Heart right ventricle (tissue), 16 donors: ENCODE measurements at places on chromosomes 16 and 17. TPM values are rescaled to one million over a fixed set of nuclear protein-coding genes. Genes with fewer than 3 reads are reported as not detected.

GRCh38 chr17:55540414-55541091 lies 29.3 kb upstream of the SMIM36 start:
- no peak overlapping the region for H3K4me3 ChIP-seq
- H3K27ac ChIP-seq: no peak overlapping the region
- no peaks in the 10 kb centered on the region for H3K4me1 ChIP-seq
- peaks cover 3% of the 10 kb centered on the region for H3K27me3 ChIP-seq
- DNase-seq: no peak
- H3K36me3 ChIP-seq: no peaks in the 10 kb centered on the region

DNA sequence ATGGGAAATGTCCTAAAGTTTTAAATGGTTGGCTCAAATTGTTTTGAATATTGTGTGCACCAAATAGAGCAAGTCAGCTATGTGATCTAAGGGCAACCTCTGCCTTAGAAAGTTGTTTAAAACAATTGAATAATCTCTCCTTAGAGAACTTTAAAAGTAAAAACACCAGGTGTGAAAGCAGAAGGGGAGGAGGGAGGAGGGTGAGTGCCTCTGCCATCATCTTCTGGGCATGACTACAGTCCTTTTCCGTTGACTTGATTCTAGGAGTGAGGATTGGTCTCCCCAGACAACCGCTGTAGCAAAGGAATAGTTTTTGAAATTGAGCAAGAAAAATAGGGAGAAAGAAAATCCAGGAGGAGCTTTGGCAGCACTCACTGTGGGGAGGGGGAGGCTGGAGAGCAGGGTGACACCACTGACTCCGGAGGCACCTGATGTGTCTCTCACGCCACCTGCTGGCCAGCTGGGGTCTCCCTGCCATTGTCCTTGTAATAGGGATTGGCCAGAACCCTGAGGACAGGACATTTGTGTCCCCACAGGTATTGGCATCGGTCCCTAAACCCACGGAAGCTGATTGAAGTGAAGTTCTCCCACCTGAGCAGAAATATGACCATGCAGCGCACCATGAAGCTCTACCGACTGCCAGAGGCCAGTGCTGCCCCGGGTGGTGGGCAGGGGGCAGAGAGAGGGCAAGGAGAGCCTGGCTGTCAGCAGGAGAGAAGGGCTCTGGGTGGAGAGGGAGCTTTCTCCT lies 33.3 kb downstream of the PLCD3 start:
- no peaks in the 10 kb centered on the region for H3K27me3 ChIP-seq
- H3K36me3 ChIP-seq: peaks cover 100% of the 10 kb centered on the region
- peak overlapping the region; percentile 20 for H3K27ac ChIP-seq
- peaks cover 55% of the 10 kb centered on the region for H3K4me1 ChIP-seq
- no peak overlapping the region for H3K4me3 ChIP-seq
- peak; percentile 87 for DNase-seq

DNA sequence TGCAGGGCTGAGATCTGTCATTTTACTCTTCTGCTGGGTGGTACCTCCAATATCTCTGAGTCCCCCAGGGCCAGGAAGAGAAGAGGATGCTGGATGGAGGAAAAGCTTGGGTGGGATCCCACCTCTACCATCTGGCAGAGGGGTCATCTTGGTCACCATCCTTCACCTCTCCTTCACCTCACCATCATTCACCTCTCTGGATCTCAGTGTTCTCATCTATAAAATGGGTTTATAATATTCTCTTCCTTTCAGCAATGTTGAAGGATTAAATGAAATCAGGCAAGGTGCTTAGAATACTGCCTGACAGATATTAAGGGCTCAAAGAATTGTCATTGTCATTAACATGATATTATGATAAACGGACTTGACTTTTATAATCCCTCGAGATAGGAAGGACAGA lies 195.8 kb downstream of the SNX29 start:
- no peaks in the 10 kb centered on the region for H3K27me3 ChIP-seq
- no peaks in the 10 kb centered on the region for H3K36me3 ChIP-seq
- no peak overlapping the region for H3K27ac ChIP-seq
- peaks cover 14% of the 10 kb centered on the region for H3K4me1 ChIP-seq
- no peak for DNase-seq
- H3K4me3 ChIP-seq: no peak overlapping the region

DNA sequence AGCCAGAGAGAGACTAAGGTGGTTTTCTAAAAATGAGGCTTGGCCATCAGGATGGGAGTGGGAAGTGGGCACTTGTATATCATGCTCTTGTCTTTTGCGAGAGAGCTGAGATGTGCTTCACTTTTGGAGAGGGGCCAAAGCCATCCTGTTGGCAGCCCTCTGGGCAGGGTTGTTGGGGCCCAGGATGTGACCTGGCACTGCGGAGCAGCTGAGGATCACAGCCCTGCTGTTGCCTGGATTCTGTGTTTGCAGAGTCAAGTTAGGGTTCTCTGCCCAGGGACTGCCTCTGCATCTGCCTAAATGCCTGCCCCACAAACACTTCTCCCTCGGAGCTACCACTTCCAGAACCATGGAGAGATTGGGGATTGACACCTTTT lies 71.2 kb downstream of the PLD6 start:
- no peak overlapping the region for H3K4me3 ChIP-seq
- DNase-seq: peak; percentile 33
- H3K27me3 ChIP-seq: no peaks in the 10 kb centered on the region
- H3K4me1 ChIP-seq: peaks cover 19% of the 10 kb centered on the region

DNA sequence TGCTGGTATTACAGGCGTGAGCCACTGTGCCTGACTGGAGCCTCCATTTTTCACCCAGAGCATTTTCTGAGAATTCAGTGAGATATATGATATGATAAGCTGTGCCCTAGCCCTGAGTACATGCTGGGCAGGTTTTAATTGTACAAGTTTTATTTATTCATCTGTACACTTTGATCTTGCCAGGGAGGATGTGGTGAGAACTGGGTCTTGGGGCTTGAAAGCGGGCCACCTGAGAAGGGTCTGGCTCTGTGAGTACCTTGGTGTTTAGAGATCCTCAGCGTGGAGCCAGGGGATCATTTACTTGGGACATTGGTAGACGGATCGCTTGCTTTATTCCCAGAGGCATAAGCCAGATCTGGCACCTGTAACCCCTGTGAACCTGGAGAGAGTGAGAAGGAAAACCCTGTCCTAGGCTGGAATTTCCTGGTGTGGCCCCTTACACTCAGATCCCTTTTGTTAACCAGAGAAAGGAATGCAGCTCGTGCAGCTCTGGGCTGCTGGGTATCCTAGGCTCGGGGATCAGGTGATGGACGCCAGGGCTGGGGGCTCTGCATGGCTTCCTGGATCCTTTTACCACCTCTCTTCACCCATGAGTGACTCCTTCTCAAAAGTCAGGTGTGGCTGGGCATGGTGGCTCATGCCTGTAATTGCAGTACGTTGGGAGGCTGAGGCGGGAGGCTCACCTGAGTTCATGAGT lies 91.9 kb downstream of the ABCC1 start:
- H3K4me1 ChIP-seq: peaks cover 20% of the 10 kb centered on the region
- no peaks in the 10 kb centered on the region for H3K27me3 ChIP-seq
- no peaks in the 10 kb centered on the region for H3K36me3 ChIP-seq
- no peak overlapping the region for H3K4me3 ChIP-seq
- peak overlapping the region; percentile 20 for H3K27ac ChIP-seq
- DNase-seq: no peak

DNA sequence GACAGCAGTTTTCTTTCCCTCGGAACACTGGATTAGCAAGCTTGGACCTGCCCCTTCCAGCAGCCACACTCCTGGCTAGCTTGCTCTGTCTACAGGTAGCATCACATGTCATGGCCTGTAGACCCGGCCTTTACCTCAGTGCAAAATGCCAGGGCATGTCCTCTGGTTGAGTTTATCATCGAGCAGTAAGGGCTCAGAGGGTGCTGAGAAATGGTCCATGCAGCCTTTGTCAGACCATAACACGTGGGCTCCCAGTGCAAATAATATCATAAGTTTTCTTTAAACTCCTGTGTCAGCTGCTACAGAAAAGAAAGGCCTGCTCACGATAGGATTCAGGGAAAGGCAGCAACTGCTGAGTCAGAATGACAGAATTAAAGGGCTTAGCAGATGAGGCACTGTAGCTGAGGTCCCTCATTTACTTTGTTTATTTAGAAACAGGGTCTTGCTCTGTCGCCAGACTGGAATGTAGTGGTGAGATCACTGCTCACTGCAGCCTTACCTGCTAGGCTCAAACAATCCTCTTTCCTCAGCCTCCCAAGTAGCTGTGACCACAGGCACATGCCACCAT lies 8.0 kb upstream of the GNA13 start:
- H3K36me3 ChIP-seq: no peaks in the 10 kb centered on the region
- no peaks in the 10 kb centered on the region for H3K27me3 ChIP-seq
- peaks cover 44% of the 10 kb centered on the region for H3K4me1 ChIP-seq
- H3K27ac ChIP-seq: no peak overlapping the region

DNA sequence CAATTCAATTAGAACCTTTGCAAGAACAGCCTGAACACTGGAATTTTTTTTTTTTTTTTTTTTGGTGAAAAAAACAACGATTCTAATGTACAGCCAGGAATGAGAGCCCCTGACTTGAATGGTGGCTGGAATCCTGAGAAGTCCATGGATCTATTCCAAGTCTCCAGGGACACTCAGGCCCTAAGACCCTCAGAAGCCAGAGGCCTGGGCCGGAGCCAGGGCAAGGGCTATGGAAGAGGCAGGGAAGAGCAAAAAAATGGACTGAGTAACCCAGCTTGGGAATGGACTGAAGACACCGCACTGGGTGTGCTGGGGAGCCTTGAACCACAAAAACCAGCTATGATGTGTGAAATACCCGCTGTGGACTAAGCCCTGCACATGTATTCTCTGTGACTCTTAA lies 60.3 kb upstream of the LHX1 start:
- no peaks in the 10 kb centered on the region for H3K36me3 ChIP-seq
- H3K4me3 ChIP-seq: no peak overlapping the region
- H3K27me3 ChIP-seq: peaks cover 47% of the 10 kb centered on the region
- H3K27ac ChIP-seq: no peak overlapping the region

GRCh38 chr17:77692571-77693161 lies 265.8 kb upstream of the TNRC6C start:
- no peak overlapping the region for H3K27ac ChIP-seq
- H3K4me3 ChIP-seq: no peak overlapping the region
- DNase-seq: no peak
- H3K4me1 ChIP-seq: no peaks in the 10 kb centered on the region
- H3K36me3 ChIP-seq: no peaks in the 10 kb centered on the region

KRT32 gene
- not detected for total RNA-seq

DHRS7C gene
- total RNA-seq: 21.5 TPM

AANAT gene
- total RNA-seq: not detected

PVALEF gene
- total RNA-seq: not detected

CD300E gene
- total RNA-seq: 0.74 TPM
